Osteocyte (in vitro differentiated cells): ENCODE measurements at places on chromosomes 2 and 18.

DNA sequence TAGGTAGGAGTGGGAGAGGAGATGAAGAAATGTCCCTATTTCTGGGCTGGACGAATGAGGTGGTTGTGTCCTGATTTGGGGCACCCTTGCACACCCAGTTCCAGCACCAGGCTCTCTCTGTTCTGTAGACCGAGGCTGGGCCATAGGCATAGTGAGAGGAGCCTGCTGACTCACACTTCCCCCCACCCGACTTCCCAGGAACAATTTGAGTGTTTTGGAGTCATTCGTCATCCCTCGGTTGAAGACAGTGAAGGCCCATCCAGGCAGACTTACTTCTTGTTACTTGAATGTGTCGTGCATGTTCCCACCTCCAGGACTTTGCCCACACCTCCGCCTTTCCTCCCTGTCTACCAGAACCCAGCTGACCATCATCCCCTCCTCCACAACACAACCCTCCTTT is 179.1 kb downstream of the HAUS1 start:
- peak; percentile 65 for DNase-seq

GRCh38 chr18:9526458-9526857 is 51.1 kb downstream of the RALBP1 start:
- DNase-seq, result no peak

GRCh38 chr18:59690996-59691395 is 6.2 kb downstream of the CCBE1 start:
- DNase-seq, result no peak

- DNase-seq, result no peak
Measured at GRCh38 chr18:25192065-25192464, 159.9 kb downstream of the ZNF521 start.

- DNase-seq, result no peak
Measured at GRCh38 chr2:240595381-240596079, 9.0 kb downstream of the CAPN10 start.

DNA sequence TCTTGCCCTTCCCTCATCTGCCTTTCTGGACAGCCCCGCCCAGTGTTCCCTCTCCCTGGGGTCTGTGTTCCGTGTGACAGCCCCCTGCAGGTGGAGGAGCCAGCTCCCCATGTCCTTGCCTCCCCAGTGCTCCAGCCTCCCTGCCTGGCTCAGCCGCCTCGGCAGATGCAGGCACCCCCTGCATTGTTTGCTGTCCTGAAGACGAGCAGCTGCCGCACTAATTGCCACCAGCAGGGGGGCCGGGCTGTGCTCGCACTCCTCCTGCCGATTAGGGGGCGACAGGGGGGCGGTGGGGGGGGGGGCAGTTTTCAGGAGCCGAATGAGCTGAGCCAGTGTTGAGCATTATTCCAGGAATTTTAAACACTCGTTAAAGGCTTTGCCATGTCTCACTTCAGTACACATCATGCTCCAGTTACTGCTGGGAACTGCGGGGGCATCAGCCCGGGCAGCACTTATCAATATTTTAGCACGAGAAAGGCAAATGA is 23.3 kb downstream of the SIX3 start:
- DNase-seq, result no peak

GRCh38 chr2:201795607-201796477 is 10.5 kb upstream of the CDK15 start:
- no peak for DNase-seq

DNA sequence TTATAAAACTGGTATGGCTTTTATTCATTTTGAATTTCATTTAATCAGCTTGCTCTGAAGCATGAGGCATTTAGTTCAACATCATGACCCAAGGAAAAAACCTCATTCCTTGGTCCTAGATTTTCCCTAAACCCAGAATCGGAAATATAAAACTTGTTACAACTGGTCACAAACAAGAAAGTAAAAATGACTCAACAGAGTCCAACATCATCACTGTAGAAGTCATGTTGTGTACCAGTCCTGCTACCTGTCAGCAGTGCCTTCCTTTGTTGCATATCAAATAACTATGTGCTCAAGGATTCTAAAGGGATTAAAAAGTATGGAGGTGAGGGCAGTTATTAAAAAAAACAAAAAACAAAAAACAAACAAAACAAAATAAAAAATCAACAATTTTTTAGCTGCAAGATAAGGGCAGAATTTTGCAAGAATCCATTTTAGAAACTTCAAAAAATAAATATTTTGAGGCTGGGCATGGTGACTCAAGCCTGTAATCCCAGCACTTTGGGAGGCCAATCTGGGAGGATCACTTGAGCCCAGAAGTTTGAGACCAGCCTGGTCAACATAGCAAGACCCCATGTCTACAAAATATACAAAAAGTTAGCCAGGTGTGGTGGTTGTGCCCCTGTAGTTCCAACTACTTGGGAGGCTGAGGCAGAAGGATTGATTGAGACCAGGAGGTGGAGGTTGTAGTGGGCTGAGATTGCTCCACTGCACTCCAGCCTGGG is 18.4 kb downstream of the NCKAP1 start:
- DNase-seq, result no peak

DNA sequence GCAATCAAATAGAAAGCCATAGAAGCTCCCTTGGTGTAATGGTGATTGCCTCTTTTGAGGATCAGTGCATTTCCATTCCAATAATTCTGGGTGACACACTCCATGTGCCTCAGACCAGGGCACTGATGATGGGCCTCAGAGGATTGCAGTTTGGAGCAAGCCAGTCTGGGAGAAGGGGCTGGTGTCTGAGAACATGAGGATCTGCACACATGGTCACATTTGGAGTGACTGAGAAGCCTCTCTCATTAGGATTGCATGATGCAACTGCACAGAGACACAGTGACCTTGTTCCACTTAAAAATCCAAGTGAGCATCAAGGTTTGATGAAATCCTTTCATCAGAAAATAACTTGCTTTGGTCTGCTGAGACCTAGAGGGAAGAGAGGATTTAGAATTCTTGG is 216.4 kb downstream of the ANKRD30B start:
- no peak for DNase-seq

- DNase-seq, result no peak
Measured at GRCh38 chr18:59658941-59659340, 38.3 kb downstream of the CCBE1 start.

DNA sequence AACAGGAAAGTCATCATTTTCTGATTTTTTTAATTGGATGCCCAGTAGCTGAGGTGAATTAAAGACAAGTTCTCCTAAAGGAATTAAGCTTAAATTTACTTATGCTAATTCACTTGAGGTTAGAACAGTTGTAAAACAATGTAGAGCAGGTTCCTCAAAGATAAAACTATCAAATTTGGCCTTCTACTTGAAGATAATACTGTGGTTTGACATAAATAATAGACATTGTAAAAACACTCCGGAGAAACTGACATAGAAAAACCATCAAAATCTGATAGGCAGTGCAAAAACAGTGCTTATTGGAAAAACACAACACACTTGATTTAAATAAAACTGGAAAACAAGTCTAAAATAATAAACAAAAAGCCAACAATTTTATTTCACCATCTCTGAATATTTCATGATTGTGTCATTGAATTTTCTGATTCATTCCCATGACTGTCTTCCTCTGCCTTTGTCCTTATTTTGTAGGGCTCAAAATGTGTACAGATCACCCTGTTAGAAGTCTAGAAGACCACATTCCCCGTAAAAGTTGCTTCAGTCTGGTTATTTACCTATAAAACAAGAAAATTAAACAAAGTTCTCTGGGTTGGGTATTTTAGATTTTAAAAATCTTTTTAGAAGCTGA is 28.3 kb upstream of the SLC40A1 start:
- no peak for DNase-seq

DNA sequence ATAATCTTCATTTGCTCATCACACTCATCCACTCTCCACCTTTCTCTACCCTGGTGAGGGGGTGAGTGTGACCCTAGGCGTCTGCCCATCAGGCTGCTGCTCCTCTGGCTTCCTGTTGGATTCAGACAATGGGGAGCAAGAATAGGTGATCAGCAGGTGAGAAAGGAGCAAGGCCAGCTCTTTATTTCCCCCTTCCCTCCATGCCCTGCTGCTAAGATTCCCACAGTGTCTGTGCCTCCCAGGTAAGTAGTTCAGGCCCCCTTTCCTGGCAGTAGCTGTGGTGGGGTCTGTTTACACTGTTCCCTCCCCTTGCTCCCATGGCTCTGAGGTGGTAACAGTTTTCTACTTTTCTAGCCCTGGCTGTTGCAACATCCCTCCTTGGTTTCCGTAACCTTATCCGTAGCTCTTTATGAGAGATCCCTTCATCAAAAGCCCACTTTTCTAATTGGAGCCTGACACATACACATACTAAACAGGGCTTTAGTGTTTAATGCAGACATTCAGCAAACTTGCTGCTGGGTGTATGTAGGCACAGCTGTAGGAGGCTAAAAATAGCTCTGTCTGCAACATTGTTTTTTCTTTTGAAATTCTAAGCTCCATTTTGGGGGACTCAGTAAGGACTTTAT is 27.5 kb downstream of the MAP2 start:
- DNase-seq, result no peak

DNA sequence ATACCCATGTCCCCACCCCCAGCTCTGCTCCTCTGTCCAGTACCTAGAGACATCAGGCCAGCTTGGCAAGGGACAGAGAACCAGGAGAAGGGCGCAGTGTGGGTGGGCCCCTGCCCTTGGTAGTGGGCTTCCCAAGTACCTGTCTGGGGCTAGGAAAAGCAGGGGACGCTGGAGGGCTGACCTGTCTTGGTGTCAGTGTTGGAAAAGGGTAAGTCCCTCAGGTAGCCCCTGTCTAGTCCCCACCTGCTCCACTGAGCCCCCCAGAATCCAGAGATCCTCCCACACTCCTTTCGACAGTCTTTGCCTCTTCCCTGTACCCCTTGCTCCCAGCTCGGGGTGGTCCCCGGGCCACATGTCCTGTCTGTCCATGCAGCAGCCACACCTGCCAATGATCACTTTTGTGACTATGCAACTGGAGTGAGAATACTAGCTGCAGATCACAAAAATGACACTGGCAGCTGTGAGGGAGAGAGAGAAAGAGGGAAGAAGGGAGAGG is 14.6 kb downstream of the DNAJB2 start:
- DNase-seq, result no peak

DNA sequence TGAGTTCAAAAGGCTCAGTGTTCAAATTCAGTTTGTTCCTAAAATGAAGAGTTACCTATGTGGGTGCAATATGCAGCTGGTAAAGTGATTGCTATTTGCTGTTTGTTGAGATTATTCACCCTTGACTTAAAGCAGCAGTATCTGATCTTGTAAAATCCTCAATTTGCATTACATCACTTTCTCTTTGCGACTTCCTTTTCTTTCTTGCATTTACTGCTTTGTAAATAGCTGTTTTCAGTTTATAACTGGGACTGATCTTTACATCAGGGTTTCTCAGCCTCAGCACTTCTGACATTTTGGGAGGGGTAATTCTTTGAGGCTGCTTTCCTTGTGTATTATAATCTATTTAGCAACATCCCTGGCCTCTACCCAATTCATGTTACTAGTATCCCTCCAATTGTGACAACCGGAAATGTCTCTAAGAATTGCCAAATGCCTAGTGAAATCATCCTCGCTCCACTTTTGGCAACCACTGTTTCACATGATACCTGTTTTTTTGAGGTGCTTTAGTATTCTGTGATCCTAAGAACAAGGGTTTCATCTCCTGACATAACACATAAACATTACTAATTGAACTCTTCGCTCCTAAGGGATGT is 12.1 kb upstream of the ERCC3 start:
- no peak for DNase-seq

- DNase-seq, result no peak
Measured at GRCh38 chr2:68942827-68943226, 9.9 kb downstream of the GKN2 start.

GRCh38 chr18:42781298-42781815 is 334.1 kb downstream of the RIT2 start:
- no peak for DNase-seq

GRCh38 chr2:88024509-88024908 is 8.2 kb upstream of the RNU2-63P start:
- DNase-seq, result no peak

DNA sequence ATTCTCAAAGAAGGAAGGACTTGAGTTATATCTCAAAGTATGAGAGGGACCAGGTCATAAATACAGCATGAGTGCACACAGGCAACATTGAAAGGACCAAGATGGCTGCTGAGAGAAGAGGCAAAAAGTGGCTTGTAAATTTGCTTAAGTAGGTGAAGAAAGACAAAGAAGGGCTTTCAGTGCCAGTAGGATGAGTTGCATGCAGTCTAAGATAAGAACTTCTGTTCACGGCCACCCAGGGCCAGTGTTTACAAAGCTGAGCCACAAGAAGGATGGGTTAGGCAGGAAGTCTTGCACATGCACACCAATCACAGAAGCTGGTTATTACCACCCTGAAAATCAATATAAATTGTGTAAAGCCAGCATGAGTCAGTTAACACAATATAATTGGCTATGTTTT is 3.1 kb upstream of the ABCB11 start:
- no peak for DNase-seq

- no peak for DNase-seq
Measured at GRCh38 chr2:177264209-177264692, 276 bp downstream of the NFE2L2 start.

GRCh38 chr2:85032621-85033020 is 61.7 kb downstream of the KCMF1 start:
- DNase-seq, result no peak

- no peak for DNase-seq
Measured at GRCh38 chr2:207160115-207160514, 5.6 kb downstream of the KLF7 start.

DNA sequence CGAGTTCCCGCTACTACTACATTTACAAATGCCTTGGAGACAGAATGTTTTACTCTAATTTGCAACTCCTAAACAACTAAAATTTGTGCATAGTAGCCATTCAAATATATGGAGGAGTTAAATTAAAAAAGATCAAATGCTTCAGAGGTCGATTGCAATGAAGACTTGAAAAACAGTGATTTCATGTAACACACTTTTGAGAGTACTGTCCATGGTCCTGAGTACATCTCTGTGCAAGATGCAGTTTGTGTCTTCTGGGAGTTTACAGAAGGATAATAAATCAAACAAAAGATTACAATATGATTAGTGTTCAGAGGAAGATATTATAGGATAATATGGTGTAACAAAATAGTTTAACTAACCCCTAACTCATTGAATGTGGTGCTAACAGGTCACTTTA is 894.7 kb downstream of the TMEM182 start:
- no peak for DNase-seq

- no peak for DNase-seq
Measured at GRCh38 chr2:25105336-25106085, 62.9 kb downstream of the POMC start.

DNA sequence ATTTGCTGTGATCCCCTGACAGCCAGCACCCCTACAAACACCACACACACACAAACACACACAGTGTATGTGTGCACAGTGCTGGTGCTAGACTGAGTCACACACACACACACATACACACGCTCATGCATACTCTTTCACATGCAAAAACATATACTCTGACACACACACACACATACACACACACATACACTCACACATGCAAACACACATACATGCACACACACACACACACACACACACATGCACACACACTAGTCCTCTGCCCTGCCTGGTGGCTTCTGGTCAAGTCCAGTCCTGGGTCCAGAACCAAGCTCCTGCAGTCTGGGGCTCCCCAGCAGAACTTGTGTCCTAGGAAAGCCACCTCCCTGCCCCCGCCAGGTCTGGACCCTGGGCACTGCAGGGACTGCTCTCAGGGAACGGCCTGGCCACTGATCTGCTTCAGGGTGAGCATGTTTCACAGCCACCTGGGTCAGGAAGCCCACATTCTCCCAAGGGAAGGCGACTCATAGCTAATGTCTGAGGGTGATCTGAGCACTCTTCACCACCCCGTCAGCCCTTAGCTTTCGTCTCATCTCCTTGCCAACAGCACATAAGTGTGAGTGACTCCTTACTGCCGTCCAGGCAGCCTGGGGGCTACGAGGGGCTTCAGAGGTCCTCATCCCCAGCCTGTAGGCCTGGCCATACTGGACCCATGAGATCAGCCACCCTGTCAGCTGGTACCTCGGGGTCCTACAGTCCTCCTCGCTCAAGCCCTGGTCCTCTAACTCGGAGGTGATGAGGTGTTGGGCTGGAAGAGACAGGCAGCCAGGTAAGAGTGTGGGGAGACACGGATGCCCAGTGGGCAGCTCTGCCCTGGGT is 88.1 kb downstream of the MCFD2 start:
- DNase-seq, result no peak
